ENCODE measurements at places on chromosomes 2 and 18.

- DNase-seq, result no peak
Observed at GRCh38 chr2:237729681-237730475, 68.7 kb upstream of the RBM44 start.

GRCh38 chr2:149070681-149071320 lies 32.3 kb downstream of the LYPD6B start:
- DNase-seq, result no peak

DNA sequence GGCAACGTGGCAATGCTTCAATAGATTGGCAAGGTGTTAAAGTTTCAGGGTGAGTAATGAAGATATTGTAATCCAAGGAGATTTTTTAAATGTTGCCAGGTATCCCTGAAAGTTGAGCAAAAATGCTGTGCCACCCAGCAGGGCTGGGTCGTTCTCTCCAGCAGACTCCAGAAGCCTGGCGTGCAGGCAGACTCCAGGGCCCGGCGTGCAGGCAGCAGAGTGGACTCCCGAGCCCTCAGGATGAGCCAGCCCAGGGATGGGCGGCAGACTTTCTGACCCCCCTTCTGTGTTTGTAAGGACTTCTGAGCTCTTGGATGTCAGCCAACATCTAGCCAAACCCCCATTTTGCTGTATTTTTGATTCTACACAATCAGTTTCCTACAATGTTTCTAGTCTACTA lies 289.1 kb downstream of the ZNF516 start:
- no peak for DNase-seq

- no peak for DNase-seq
Observed at GRCh38 chr2:24411488-24412151, 51.3 kb upstream of the ITSN2 start.

GRCh38 chr18:78900938-78901909 lies 78.4 kb upstream of the SALL3 start:
- no peak for DNase-seq

GRCh38 chr2:228268756-228269155 lies 87.3 kb upstream of the SPHKAP start:
- no peak for DNase-seq

DNA sequence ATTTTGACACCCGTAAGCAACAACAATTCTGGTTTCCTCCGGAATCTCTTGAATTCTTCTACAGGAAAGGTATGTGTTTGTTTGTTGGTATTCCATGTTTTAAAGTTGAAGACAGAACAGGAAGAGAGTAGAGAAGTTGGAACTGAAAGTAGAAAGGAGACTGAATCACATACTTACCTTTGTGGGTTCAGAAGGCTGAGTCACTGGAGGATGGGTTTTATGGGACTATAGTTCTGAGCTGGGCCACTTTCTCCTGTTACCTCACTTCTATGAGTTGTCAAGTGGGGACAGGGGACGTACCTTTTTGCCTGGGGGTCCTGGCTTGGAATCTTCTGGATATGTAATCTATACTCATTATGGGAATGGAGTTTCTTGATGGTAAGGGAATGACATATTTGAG lies 40.9 kb downstream of the KDM3A start:
- no peak for DNase-seq

DNA sequence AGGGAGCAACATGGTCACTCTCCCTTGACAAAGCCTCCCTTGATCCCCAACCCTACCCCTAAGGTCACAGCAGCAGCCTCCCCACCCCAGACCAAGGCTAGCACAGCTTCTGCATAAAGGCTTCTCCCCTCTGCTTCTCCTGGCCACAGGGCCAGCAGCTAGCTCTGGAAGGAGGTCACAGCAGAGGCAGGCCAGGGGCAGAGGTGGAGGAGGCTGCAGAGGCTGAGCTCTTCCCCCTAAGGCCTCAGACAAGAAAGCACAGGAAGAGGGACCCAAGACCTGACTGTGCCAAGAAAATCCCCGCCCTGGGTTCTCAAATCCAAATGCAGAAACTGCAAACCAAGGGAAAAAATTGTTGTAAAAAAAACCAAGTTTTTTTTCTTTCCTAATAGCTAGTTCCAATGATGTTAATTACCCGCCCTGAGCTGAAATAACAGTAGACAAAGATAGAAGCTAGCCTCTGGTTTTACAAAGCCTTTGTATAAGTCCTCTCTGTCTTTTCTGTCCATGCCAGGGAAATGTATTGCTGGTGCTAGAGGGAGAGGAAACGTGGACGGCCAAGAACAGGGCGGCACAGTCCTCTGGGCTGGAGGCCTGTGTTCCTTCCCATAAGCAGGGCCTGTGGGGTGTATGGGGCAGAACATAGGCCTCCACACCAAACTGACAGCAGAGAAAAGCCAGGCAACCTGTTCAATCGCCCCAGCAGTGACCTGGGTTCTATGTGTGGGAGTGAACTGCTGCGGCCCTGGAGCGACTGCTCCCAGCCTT lies 79.5 kb downstream of the POLR1A start:
- no peak for DNase-seq

DNA sequence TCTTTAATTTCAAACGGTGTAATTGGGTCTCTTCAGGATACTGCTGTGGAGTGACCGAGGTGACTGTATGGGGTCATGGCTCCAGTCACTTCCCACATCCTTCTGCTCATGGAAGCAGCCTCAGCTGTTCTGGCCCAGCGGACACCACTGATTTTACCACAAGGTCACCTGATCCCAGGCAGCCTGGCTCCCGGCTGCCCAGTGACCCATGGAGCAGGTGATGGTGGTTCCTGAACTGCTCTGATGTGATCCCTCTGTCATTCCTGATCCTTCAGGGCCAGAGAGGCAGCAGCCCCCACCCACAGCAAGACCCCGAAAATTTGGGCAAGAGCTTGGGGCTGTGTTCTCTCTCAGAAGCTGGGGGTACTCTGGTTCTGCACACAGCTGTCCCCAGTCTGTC lies 35.5 kb upstream of the HS6ST1 start:
- DNase-seq, result no peak

DNA sequence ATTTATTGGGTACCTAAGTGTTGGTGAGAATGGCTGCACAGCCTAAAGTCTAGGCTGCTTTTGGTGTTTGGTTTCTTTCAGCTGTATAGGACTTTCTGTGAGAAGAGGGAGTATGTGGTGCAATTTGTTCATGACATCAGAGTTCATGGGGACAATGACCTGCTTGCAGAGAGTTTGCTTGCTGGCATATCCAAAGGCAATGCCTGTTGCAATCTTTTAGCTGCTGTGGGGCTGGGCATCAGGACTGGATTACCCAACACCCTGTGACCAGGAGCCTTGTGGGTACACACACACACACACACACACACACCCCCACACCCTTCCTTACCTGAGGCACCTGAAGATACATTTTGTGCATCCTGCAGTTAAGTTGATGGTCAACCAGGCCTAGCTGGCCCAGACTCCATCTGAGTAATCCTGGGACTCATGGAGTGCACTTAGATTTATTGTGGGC lies 68.4 kb downstream of the LIPG start:
- DNase-seq, result no peak

DNA sequence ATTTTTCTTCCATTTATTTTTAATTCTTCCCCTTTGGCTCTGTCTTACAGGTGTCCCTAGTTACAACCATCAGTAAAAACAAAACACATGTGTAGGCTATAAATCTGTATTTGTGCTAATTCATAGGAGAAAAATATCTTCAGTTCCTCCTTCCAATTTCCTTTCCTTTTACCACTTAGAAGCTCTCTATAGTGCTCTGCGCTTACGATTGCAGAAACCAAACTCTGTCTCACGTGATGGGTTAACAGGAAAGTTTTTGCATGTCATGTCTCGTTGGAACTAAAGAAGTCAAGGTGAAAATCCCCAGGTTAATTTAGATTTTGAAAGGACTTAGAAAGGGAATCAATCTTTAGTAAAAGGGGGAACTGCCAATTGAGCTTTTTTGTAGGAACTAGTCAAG lies 1390.5 kb upstream of the ZEB2 start:
- no peak for DNase-seq

GRCh38 chr2:237309011-237309410 lies 105.0 kb downstream of the COL6A3 start:
- DNase-seq, result no peak

DNA sequence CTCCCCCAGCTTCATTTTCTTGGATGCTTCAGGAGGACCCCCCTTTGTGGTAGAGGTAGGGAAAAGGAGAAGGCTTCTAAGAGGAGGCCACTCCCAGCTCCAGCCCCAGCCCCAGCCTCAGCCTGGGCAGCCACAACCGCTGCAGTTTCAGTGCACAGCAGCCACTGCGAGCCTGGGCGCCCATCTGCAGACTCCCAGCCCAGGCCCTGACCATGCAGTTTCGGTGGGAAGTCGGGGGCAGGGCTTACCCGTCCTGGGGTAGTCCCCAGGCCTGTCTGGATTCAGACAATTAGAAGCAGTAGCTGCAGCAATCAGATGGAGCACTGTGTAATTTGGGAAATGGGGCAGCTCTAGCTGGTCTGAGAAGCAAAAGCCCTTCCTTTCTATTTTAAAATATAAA lies 28.6 kb downstream of the ITM2C start:
- DNase-seq, result no peak

- DNase-seq, result no peak
Observed at GRCh38 chr18:3493501-3494244, 43.7 kb downstream of the TGIF1 start.

GRCh38 chr18:10142496-10143160 lies 228.8 kb downstream of the VAPA start:
- no peak for DNase-seq

- no peak for DNase-seq
Observed at GRCh38 chr18:24315170-24315569, 82.5 kb downstream of the OSBPL1A start.

- DNase-seq, result no peak
Observed at GRCh38 chr2:217740756-217741155, 262.0 kb downstream of the TNS1 start.

DNA sequence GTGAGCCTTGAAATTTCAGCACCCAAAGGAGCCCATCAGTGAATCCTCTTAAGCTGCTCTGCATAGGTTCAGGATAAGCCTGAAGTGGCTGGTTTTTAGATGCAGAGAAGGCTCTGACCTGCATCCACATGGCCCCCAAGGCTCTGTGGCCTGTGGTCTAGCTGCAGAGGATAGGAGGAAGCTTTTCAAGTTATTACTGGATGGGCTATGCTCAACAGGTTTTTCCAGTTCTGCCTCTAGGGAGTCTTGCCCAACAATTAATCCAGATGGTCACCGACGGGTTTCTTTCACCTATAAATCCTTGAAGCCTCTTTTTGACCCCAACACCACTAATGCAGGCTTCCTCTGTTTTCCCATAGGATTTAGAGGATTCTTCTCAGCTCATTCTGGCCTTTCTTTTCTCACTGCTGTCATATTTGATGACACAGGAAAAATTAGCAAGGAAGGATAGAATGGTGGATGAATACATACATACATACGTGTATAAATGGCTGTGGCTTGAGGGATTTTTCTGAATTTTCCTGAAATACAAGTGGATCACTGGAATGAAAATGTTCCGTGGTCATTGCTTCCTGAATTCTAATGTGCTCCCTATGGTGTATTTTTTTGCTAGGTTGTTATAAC lies 52.2 kb upstream of the BCL2L11 start:
- no peak for DNase-seq

DNA sequence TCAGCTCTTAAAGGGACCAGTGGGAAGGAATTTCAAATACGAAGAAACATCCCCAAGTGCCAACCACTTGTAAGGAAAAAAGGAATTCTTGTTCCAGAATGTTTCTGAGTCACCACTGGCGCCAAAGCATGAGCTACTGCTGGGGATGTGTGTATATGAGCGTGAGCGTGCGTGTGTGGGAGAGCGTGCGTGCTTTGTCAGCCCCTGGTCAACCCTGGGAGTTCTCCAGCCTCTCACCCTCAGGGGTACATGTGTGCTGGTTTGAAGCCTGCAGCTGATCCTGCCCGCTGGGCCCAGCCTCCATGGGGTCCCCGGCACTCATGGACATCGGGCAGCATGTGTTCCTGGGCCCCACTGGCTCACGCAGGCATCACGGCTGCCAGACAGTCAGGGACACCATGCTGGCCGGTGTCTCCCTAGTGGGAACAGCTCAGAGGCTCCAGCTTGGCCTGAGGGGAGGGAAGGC lies 17.1 kb downstream of the HS6ST1 start:
- no peak for DNase-seq

DNA sequence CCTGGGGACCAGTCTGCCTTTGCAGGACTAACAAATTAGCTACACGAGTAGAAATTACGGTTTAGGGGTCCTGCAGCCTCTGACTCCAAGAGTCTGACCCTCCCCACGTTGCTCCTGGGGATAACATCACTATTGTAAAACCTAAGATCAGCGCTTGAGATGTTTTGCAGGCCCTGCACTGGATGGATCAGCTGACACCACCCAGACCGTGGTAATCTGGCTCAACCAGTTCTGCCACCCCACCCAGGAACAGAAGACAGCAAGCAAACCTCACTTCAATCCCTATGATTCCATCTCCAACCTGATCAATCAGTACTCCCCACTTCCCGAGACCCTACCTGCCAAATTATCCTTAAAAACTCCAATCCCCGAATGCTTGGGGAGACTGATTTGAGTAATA lies 31.7 kb downstream of the NGEF start:
- no peak for DNase-seq

DNA sequence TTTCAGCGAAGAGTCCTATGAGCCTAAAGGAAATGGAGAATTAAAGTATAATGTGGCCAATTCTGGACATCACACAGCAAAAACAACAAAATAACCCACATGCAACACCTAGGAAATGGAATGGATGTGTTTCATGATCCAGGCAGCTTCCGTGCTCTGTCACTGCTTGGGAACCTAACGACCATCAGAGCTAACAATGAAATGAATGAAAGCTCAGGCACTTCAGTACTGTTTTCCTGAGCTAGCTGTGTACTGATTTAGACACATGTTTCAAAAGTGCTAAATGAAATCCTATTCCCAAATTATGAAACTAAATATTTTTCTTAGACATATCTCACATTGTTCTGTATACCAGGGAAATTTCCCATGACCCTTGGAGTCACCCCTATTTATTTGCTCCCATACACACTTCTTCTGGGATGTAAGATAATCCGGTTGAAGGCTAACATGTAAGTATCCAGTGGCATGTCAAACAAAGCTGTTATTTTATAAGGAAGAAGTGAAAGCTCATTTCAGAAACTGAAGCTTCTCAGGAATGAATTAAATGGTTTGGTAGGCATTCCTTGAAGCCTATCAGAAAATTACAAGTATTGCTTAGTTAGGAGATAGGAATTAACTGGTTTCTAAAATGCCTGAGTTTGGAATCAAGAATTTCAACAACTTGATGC lies 108.5 kb upstream of the RND3 start:
- DNase-seq, result no peak

DNA sequence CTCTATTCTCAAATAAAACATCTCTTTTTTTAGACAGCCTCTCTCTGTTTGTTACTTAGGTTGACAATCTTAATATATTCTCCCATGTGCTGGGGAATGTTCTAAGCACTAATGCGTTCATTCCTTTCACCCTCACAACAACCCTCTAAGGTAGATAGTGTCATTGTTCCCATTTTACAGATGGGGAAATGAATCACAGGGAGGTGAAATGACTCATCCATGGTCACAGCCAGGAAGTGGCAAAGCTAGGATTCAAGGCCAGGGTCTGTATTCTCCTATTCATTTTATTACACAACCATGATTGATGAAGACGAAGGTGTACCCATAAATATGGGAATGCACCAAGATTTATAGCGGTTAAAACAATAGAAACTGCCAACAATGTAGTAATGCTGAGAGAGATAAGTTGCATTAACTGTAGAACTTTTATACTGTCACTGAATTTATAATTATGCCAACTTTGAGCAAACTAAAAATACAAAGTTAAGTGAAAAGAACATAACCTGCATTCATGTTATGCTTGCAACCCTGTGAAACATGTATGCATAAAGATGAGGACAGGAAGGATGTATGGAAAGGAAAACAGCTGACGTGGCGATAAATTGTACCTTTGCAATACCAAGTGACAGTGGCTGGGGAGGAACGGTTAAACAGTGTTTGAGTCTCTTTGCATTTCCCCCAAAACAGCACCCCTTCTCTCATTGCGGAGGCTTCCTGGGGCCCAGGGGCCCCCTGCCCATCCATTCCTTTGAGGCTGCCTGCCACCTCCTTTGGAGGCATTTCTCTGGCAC lies 257.7 kb upstream of the AGAP1 start:
- no peak for DNase-seq

Data from CD4-positive, alpha-beta T cell (primary cell).